ENCODE measurements at places on chromosomes 1 and 21.
A peak's percentile ranks its signal among the peaks of the same experiment; 100 is the strongest.

GRCh38 chr1:64769482-64769881, 24.6 kb downstream of the RAVER2 start:
- DNase-seq = no peak

GRCh38 chr1:209717818-209718217, 13.2 kb downstream of the HSD11B1 start:
- DNase-seq = no peak

DNA sequence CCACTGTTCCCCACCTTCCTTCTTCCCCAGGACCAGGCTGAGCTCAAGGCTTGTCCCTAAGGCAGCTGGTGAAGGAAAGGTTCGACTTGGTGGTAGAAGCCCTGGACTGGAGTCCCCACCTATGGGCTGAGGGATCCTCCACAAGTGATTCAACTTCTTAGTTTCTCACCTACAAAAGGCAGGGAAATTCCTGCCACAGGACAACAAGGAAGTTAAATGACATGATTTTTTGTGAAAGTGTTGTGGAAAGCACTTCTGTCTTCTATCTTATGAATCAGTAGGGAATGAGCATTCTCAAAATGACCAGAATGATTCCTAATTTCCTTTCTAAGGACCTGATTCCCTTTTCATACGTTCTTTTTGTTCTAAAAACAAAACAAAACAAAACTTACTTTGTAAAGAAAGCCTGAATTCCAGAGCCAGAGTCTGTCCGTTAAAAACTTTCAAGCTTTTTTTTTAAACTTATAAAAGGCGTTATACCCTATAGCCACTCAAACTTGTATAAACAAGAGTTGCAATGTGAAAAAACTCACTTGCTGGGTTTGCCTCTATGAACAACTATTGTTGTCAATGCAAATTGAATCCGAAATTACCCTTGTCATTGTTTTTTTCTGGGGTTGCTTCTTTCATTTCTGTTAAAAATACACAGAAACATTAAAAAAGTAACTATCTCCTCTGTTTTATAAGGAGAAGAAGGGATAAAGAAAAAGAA, 12.2 kb downstream of the KCNJ15 start:
- no peak for DNase-seq

DNA sequence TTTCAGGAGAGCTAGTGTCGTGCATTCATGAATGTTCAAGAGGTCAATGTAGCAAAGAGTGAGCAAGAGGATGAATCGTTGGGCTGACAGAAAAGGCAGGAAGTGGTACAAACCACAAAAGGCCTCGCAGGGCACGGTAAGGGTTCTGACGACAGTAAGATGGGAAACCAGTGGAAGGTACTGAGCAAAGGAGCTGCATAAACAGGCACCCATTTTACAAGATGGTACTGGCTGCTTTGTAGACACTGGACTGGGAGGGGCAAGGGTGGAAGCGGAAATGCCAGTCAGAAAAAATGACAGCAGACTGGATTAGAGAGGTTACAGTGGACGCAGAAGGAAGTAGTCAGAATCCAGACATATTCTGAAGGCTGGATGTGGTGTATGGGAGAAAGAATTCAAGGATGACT, 123.5 kb downstream of the PTPN14 start:
- peak; percentile 66 for DNase-seq

DNA sequence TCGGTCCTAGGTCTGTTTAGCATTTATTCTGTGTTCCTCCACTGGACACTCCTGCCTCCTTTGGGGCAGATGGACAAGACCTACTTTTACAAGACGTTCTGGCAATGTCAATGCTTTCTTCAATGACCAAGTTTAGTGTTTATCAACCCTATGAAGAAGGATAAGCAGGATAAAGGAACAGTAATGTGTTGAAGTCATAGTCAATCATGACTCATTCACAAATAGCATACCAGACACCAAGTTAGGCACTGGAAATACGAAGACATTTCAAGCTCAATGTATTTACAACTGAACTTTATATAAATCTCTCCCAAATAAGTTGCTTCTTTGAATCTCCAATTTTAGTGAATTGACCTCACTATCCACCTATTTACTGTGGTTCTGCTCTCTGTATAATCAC, 4.8 kb upstream of the SLC35D1 start:
- no peak for DNase-seq

GRCh38 chr1:42037586-42037985, 115.6 kb upstream of the GUCA2B start:
- no peak for DNase-seq

DNA sequence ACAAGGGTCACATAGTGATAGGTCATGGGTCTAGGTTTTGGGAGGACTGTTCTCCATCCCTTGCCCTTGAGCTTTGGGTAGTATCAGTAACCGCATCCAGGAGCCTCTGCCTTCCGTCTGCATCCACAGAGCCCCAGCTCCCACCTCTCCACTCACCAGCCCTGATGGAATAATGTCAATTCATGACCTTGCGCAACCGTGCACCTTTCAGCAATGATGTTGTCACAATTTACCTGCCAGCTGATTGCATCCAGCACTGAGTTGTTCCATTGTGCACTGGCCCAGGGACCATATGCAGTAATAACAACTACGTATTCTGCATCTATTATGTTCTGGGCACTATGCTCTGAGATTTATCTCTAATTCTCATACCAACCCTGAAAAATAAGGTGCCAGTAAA, 1.4 kb downstream of the CAPN8 start:
- DNase-seq = no peak

- DNase-seq = no peak
Observed at GRCh38 chr1:207747627-207748492, 4.0 kb upstream of the CD46 start.

DNA sequence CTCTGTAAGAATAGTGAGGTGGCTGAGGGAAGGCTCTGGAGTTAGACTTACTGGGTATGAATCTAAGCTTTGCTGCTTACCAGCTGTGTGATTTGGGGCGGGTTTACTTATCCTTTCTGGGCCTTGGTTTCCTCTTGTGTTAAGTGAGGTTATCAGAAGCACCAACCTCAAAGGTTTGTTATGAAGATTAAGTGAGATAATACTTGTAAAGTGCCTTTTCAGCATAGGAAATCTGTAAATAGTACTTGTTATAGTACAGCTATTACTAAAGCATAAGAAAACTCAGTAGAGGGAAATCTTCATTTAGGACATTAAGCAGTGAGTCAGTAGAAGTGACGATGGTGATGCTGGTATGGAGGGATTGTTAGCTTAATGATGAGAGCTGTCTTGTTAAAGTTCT, 12.1 kb downstream of the HHAT start:
- DNase-seq = no peak

- DNase-seq = no peak
Observed at GRCh38 chr1:89941110-89941766, 53.7 kb upstream of the ZNF326 start.

- no peak for DNase-seq
Observed at GRCh38 chr1:200139661-200140250, 112.2 kb downstream of the NR5A2 start.

GRCh38 chr1:108962681-108963051, 618 bp downstream of the CLCC1 start:
- peak; percentile 49 for DNase-seq

- no peak for DNase-seq
Observed at GRCh38 chr21:26388731-26389231, 184.3 kb downstream of the CYYR1 start.

GRCh38 chr1:36533897-36534296, 51.2 kb upstream of the CSF3R start:
- DNase-seq = no peak

DNA sequence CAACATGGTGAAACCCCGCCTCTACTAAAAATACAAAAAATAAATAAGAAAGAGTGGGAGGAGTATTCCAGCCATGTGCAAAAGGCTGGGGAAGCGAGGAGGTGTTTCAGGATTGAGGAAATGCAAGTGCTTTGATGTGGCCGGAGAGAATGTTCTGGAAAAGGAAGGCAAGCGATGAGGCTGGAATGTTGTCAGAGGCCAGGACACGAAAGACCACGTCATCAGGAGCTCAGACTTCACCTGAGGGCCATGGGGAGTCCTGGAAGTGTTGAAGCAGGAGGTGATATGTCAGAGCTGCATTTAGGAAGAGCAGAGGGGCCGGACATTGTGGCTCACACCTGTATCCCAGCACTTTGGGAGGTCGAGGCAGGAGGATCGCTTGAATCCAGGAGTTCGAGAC, 10.9 kb upstream of the THEMIS2 start:
- no peak for DNase-seq

GRCh38 chr1:145979746-145980456, 15.4 kb downstream of the POLR3GL start:
- no peak for DNase-seq

DNA sequence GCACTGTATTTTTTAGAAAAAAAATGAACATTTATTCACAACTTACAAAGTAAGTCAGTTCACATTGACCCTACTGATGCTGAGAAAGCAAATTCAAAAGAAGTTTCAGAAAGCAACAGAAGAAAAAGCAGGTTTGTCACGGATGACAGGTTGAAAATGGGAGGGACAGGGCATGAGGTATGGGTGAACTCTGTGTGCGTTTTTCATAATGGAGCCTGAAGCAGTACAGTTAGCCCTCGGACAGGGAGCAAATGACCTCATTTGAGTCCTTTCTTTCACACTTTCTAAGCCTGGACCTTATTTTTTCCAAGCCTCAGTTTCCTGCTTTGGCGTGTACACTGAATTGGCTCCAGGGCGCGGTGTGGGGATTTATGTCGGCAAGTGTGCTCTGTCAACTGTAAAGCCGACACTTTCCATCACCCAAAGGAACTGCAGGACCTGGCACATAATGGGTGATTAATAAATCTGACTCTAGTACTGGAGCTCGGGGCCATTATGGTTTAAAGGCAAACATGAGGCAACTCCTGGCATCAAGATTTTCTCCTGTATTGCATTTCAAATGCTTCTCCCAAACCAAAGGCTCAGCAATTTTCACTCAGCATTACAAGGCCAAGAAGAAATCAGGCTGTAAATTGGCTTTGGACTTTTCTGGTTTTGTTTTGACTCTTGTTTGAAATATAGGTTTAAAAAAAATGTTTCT, 345.5 kb upstream of the DUSP10 start:
- DNase-seq = no peak

DNA sequence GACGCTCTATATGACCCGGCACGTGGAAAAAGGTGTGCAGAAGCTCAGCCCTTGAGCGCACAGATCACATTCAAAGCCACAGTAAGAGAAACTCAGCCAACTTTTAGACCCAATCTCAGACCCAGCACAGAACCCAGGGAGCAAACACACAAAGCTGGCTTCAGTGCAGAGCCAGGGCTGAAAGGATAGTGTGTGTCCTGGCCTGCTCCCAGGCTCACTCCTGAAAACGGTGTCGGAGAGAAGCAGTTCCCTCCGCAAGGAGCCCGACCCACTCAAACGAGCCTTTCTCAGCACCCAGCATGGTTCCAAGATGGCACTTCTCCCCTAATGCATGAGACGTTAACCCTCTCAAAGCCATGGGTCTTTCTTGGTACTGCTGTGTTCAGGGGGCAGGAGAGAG, 39.6 kb downstream of the CASZ1 start:
- DNase-seq = no peak

DNA sequence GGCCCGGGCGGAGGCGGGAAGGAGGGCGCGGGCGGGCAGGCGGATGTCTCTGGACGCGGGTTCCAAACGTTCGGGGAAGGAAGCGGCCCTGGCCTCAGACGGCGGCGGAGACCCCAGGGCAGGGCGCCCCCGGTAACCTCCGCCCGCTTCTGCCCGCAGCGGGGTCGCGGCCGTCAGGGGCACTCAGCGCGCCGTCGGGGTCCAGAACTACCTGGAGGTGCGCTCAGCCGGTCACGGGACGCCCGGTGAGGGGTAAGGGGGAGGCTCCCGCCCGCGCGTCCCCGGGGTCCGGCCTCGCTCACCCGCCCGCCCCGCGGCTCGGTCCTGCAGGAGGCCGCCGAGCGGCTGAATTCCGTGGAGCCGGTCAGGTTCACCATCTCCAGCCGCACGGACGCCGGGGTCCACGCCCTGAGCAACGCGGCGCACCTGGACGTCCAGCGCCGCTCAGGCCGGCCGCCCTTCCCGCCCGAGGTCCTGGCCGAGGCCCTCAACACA, 406 bp downstream of the PUSL1 start:
- DNase-seq = no peak

Data from activated naive CD8-positive, alpha-beta T cell treated with anti-CD3 and anti-CD28 coated beads, Interleukin-2, amount 10 ng/mL, durations not matched to agents 7 days and 5 days (primary cell).